NCI-H2171 treated with DMSO at 0.1 percent for 48 hours (cell line): ENCODE measurements at places on chromosomes 5 and 9.

DNA sequence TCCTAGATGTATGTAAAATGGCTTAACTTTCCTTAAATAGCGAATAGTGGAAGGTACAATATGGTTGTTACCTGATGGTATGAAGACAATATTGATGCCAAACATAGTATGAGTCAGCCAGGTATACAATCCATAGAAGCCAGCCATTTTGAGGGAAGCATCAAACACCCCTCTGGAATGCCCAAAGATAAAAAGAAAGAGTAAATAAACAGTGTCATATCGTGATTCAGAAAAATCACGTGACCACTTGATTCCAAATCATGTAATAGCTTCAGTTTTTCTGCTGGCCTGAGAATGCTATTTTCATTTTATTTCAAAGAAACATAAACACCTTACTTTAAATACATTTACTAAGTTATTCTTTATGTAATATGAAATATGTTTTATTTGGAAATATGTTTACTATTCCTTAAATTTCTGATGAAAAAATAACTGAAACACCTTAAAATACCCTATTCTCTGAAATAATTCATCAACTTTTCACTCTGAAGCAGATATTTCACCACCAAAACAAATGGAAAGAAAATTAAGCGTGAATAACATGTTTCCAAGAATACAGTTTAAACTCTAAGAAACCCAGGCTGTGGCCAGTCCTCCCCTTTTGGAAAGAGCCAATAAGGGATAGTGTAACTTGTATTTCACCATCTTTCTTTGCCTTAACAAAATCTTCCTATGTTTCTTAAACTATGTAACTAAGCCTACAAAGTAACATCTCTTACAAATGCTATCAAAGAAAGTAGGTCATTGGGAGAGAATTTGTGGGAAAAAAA lies 24.8 kb upstream of the CTNNAL1 start:
- no peak for DNase-seq

DNA sequence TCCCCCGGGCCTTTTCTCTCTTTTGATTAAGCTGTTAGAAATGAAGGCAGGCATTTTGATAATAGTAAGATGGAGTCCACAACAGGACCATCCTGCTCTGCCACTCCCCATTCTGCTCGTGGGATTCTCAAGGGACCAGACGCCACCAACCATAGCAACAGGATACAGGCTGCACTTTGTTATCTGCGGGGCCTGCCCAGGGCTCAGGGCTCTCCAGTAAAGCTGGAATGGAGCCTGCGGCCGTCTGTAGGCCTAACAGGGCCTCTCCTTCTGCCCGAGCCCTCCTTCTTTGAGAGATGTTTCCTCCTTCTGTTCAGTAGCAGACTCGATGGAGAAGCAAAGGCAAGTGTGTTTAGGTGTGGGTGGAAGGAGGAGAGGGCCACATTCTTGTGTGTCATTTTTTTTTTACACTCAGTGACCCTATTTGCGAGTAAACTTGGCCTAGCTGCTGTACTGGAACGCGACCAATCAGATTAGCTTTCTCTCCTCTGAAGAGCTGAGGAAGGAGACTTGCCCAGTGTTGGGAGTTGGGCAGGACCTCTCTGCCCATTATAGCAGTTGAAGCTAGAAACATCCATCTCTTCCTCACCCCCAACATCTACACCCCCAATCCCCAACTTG lies 8.9 kb upstream of the EPB41L4B start:
- no peak for DNase-seq

GRCh38 chr9:16918920-16919319 lies 48.5 kb upstream of the BNC2 start:
- no peak for DNase-seq

- DNase-seq = peak; percentile 2
These were observed 98.9 kb upstream of the PHYKPL start for GRCh38 chr5:178331491-178331996.

DNA sequence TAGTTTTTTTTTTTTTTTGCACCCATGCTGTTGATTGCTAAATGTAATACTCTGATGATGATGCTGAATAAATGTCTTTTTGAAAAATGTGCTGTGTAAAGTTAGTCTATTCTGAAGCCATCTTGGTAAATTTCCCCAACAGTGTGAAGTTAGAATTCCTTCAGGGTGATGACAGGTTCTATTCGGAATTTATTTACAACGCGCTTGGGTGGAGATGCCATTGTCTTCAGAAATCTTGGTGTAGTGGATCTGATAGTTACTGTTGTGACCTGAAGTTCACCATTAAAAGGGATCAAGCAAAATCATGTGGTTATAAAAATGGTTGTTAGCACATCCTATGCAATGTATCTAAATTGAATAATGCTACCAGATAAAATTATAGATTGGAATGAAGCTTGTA lies 36.3 kb upstream of the DMRT1 start:
- DNase-seq = no peak

GRCh38 chr9:83920469-83920926 lies 734 bp downstream of the KIF27 start:
- DNase-seq = peak; percentile 81

DNA sequence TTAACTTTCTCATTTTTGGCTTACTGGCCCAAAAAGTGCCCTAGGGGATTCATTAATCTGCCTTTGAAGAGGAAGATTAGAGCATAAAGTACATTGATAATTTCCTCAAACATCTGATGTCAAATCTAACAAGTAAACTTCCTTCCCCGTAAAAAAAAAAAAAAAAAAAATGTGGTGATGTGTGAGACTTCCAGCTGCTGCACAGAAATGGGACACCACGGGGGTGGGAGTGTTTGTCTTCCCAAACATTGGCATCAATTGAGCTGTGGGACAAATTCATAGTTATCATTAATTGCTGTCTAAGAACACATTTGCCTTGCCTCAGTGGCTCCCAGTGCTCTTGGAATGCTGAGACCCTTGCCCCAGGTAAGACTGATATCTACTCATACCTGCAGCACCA lies 149.6 kb downstream of the ADAMTS12 start:
- DNase-seq = no peak

DNA sequence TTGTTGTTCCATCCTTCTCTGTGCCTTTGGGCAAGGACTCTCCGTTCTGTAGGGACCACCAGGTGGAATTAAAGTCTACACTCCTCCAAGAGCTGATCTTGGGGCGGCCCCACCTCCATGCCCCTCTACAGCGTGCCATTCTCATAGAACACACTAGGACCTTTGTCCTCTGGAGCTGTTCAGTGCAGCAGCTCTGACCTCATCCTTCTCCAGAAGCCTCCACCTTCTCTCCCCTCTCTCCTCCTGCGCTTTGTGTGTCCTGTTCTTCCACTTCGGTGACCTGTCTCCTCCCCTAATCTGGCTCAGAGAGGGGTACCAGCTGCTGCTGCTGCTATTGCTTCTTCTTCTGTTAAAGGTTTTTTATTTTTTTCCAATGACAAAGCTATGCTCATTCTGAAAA lies 1.8 kb upstream of the MACROH2A1 start:
- peak; percentile 74 for DNase-seq

DNA sequence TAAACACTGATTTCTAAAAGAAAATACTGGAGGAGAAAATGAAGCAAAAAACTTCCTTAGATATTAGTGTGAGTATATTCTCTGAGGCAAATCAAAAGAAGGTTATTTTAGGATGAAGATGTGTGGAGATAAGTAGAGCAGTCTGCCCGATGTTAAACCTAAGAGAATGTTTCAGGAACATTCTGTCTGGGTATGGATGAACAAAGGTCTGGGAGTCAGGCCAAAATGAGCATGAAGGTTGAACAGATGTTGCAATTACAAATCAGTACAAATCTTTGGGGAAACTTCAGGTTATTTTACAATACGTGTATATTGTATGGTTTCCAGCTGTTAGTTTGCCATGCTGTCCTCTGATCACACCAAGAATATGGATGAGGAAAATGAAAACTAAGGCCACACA lies 14.4 kb upstream of the CEP78 start:
- DNase-seq = no peak
